ENCODE measurements at places on chromosomes 2 and 18.
A peak's percentile ranks its signal among the peaks of the same experiment; 100 is the strongest.

- DNase-seq = no peak
Observed at GRCh38 chr2:10362096-10362897, 59.6 kb downstream of the HPCAL1 start.

DNA sequence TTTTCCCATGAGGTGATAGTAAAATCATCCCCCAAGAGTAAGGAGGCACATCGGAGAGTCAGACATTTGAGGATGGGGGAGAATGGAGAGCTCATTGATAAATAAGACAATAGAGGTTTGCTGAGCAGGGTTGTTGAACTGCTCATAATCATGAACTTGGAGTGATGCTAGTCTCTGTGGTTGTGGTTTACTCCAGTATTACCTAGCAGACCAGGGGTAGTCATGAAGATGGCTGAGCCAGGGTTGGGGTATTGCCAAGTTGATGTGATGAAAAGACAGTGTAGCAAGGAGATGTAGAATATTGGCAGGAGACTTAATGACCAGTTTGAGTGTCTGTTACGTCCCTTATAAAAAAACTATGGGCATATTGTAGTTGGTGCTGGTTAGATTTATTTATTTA, 25.4 kb downstream of the CYBRD1 start:
- DNase-seq = no peak

- no peak for DNase-seq
Observed at GRCh38 chr18:46506974-46507586, 149.9 kb downstream of the LOXHD1 start.

- no peak for DNase-seq
Observed at GRCh38 chr2:186431306-186431705, 54.8 kb upstream of the ZC3H15 start.

GRCh38 chr2:177633910-177634294, 241.3 kb downstream of the AGPS start:
- DNase-seq = peak; percentile 28

- DNase-seq = no peak
Observed at GRCh38 chr2:204331988-204332387, 213.3 kb upstream of the PARD3B start.

- no peak for DNase-seq
Observed at GRCh38 chr2:38146907-38147307, 71.0 kb upstream of the CYP1B1 start.

GRCh38 chr18:62450175-62450545, 72.7 kb upstream of the ZCCHC2 start:
- no peak for DNase-seq

DNA sequence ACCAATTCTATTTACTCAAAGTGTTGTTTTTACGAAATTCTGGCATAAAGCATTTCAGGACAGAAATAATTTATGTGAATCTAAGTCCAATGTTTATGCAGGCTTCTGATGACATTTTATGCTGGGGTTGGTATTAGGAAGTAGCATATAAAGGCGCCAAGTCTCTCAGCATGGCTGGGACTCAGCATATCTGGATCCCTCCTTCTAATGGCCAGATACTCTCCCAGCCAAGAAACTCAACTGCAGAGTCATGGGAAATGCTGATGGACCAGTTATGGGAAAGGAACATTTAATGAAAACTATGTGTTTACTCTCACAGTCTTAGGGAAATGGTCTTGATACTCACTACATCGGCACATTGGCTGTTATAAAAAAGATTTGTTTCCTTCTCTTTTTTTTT, 392.2 kb downstream of the ARHGAP15 start:
- DNase-seq = no peak

GRCh38 chr2:235070063-235070706, 118.4 kb downstream of the SH3BP4 start:
- DNase-seq = no peak

DNA sequence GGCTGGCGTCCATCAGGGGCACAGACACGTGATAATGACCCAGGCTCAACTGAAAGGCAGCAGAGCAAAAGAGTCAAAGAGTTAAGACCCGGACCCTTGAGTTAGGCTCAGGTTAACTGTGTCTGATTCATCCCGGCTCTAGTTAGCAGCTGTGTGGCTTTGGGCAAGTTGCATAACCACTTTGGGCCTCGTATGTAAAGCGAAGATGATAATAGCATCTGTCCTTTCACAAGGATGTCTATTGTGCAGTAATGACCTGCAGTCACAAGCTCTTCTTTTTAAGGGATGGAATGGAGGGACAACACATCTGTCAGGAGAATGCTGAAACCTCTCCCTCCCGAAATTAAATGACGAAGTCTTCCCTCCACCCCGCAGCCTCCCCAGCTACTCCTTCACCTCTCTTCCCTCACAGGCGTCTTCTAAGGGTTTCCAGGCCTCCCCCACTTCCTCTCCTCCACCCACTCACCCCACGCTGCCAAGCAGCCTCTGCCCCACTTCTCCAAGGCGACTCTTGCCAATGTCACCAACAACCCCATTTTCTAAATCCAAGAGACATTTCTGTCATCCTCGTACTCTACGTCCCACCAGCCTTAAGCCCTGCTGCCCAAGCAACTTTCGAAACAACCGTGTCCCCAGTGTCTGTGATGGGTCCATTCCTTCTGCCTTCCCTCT, 135.1 kb upstream of the ID2 start:
- no peak for DNase-seq

GRCh38 chr2:26059542-26059941, 25.7 kb downstream of the RAB10 start:
- DNase-seq = no peak

GRCh38 chr2:23434721-23435121, 49.7 kb downstream of the KLHL29 start:
- no peak for DNase-seq

GRCh38 chr2:190425221-190425866, 17.2 kb downstream of the MFSD6 start:
- no peak for DNase-seq

- DNase-seq = peak; percentile 1
Observed at GRCh38 chr2:229297247-229297646, 26.2 kb upstream of the PID1 start.

- no peak for DNase-seq
Observed at GRCh38 chr2:209459359-209459758, 35.5 kb downstream of the MAP2 start.

DNA sequence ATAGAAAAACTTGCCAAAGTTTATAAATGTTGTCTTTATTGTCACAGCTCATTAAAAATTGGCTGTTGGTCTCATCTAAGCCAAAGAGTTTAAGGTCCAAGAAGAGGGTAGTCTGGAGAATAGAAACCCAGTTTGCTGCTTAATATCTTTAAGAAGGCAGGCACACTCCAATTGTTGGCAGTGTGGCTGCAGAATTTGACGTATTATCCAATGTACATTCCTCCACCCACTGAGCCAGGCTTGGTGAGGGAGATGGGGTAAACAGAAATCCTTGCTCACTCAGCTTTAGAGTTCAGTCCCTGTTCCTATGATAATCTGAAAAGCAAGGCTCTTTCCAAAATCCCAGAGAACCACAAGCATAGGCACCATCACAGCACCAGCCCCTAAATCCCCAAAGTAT, 10.7 kb upstream of the ADD2 start:
- no peak for DNase-seq

DNA sequence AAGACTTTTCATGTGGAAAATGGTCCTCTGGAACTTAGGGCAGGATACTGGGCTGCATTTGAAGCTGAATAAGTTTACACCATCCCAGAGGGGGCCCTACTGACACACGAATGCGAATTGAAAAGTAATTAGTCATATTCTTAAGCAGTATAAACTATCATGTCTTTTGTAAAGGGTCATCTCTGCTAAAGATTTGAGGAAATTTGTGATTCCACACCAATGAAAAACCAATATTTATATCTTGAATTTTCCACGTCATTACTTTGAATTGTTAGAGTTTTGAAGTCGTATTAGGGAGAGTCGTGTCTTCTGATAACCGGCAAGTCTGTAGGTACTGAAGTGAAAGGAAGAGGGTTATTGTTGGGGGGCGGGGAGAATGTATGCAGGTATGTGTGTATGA, 4.1 kb upstream of the OTX1 start:
- DNase-seq = no peak

GRCh38 chr2:107322416-107322815, 436.4 kb upstream of the ST6GAL2 start:
- DNase-seq = no peak

GRCh38 chr18:75179819-75180600, 28.9 kb downstream of the PTGR3 start:
- no peak for DNase-seq

- no peak for DNase-seq
Observed at GRCh38 chr2:54801352-54801751, 77.9 kb downstream of the EML6 start.

DNA sequence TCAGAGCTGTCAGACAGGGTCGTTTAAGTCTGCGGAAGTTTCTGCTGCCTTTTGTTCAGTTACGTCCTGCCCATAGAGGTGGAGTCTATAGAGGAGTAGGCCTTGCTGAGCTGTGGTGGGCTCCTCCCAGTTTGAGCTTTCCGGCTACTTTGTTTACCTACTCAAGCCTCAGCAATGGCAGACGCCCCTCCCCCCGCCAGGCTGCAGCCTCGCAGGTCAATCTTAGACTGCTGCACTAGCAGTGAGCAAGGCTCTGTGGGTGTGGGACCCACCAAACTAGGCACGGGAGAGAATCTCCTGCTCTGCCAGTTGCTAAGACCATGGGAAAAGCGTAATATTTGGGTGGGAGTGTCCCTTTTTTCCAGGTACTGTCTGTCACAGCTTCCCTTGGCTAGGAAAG, 86.5 kb downstream of the EFEMP1 start:
- no peak for DNase-seq

DNA sequence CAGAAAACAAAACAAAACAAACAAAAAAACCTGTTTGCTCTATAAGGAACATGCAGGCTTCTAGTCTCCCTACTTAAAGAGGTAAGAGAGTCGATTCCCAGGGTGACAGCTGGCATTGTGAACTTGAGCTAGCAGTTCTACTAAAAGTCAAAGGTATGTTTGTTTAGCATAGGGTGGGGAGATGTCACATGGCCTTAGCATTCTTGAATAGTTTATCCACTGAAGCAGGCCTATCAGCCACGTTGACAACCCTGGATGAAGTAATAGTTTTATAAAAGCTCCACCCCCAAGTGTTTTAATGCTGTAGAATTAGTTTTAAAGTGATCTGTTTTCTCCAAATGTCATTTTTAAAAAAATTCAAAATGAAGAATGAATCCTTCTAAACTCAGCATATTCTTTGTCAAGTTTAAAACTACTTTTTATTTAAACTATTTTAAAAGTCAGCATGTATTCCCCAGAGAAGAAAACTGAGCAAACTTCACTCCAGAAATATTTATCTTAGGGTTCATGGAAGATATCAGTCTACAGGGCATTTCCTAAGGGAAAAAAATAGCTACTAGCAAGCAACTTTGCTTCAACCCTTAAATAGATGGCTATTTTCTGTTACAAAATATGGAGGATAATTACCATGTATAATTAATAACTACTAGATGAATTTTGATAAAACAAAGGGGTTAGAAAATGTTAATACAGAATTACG, 1.7 kb downstream of the MYOM1 start:
- no peak for DNase-seq

DNA sequence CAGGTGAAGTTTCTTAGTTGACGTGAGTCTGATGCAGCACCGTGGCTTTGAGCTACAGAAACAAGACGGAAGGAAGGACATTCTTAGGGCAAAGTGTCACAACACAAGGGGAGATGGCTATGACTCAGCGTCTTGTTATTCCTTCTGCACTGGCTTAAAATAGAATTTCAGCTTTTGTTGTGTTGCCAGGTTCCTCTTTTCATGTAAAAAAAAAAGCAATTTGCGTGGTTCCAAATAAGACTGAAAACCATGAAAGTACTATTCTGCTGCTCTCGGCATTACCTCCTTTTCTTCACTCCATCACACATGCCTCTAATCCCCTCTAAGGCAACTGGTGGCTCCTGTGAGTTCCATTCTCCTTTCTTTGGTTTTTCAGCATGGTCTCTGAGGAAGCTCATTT, 150.1 kb downstream of the ANTXR1 start:
- no peak for DNase-seq

DNA sequence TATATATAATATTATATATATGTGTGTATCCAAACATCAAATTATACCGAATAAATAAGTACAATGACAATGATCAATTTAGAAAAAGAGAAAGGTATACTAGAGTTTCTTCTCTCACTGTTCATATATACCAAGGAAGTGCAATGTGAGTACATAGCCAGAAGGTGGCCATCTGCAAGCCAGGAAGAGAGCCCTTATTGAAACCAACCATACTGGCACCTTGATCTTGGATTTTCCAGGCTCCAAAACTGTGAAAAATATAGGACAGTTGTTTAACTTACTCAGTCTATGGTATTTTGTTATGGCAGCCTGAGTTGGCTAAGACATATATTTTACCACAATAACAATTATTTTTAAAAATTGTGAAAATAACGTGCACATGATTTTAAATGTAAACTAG, 1490.2 kb upstream of the SLC39A10 start:
- DNase-seq = no peak

GRCh38 chr2:1082456-1083205, 132.0 kb downstream of the SNTG2 start:
- DNase-seq = no peak

DNA sequence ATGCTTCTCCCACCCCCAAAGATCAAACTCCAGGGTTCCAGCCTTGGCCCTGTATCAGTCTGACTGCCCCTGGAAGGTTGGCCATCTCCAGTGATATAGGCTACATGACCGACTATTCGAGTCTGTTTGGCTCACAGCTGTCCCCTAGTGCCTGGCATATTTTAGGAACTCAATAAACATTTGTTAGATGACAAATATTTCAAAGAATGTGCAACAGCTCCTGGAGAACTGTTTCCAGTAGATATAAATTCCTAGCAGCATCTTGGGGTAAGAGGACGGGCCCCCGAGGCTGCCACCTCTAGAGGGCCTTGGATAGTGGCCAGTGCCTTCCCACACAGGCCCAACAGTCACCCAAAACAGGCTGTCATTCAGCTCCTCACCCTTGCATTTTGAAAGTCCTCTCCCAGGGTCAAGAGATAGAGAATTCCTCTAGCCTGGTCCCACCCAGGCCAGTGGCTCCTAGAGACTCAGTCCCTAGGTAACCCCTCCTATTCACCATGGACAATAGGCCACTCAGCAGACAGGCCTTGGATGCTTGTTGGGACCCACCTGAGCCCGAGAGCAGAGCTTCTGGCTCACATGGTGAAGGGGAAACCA, 45.1 kb upstream of the ATP6V1B1 start:
- no peak for DNase-seq

- no peak for DNase-seq
Observed at GRCh38 chr2:46942143-46942526, 26.5 kb upstream of the MCFD2 start.

GRCh38 chr2:222514901-222515300, 90.6 kb downstream of the SGPP2 start:
- no peak for DNase-seq

DNA sequence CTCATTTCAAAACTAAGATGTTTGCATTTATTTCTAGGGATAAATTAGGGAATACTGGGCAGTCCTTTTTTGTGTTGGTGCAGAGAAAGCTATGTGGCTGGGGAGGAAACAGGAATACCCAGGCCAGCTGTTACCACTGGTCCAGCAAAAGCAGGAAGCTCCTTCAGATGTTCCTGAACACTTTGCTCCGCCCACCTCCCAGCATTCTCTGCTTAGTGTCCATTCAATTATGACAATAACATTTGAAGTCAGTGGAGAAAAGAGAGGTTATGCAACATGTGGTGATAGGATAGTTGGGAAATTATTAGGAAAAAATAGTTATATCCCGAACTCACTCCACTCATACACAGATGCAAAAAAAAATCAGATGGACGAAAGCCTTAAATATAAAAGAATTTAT, 22.1 kb upstream of the ARPC2 start:
- DNase-seq = no peak

Measured in NCI-H774 (cell line).